ENCODE measurements at places on chromosomes 5 and 9.

DNA sequence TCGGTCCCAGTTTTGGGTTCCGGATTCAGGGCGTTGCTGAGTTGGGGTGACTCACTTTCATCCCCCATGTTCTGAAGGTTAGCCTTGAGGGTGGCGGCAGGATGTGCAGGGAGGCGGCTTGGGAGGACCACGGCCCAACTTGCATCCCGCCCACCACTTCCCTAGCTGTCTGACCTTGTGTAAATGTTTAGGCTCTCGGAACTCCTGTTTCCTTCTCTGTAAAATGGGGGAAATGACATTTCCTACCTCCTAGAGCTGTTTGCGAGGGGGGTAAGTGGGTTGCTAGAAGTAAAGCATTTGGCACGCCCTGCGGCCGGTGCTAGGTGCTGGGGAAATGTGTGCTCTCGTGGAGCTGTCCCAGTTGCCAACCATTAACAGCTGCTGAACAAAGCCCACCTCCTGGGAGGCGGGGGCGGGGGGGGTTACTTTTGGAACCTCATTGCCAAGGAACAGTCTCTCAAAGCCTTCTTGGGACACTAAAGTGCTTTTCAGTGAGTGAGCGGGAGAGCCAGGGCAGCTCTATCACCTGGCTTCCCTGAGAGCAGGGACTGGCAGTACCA is 27.5 kb downstream of the PTGES2 start:
- DNase-seq = no peak

GRCh38 chr9:94002316-94003140 is 47.4 kb upstream of the BARX1 start:
- DNase-seq = peak; percentile 89

DNA sequence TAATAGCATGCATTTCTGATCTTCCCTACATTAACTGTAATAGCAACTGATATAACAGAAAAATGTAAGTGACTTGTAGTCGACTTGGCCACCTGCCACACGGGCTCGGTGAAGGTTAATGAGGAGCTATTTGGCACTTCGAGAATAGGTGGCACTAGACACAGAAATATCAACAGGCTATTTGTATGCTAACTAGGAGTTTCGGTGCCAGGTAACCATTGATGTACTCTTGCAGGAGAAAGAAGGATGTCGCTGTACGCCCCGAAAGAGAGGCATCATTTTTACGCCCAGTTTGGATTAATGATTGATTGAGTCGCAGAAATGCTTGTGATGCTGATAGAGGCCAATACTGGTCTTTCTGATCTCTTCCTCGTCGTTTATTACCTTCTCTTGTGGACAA is 516 bp upstream of the DMRT2 start:
- peak; percentile 21 for DNase-seq

DNA sequence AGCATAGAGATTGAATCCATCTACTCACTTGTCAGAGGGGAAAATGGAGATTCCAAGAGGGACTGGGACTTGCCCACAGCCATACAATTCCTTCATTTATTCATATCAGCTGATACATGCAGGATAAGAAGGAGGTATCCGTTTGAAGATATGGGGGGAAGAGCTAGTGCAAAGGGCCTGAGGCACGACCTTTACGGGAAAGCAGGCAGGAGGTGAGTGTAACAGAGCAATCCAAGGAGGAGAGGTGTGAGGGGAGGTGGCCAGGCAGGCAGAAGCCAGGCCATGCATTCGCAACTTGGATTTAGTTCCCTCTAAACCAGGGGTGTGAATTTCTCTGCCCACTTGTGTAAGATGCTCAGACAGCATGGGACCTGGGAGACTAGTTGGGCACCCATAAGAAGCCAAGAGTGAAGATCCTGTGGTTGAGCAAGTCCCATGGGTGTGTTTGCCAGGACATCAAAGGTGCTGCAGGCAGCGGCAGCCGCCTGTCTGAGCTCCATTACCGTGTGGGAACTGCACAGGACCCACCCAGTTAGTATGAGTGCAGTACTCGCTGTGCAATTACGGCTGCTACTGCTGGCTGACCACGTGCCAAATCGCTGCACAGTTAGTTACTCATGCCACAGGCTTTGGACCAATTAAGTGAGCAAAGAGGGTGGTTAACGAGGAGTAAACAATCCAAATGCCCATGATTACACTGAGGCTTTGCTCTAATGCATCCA is 31.4 kb upstream of the FAT2 start:
- peak; percentile 57 for DNase-seq

DNA sequence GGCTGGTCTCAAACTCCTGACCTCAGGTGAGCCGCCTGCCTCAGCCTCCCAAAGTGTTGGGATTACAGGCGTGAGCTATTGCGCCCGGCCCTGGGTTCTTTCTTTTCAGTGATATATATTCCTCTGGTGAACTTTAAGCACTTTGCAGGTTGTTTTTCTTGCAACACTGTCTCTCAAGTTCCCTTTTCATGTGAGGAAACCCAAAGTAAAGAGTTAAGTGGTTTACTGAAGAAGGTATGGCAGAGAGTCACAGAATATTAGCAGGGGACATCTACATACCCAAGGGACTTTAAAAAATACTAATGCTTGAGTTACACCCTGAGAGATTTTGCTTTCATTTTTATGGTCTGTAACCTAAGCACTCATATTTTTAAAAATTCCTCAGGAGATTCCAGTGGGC is 6.7 kb upstream of the GAPT start:
- DNase-seq = no peak

GRCh38 chr5:15524712-15525111 is 24.7 kb downstream of the FBXL7 start:
- DNase-seq = no peak

DNA sequence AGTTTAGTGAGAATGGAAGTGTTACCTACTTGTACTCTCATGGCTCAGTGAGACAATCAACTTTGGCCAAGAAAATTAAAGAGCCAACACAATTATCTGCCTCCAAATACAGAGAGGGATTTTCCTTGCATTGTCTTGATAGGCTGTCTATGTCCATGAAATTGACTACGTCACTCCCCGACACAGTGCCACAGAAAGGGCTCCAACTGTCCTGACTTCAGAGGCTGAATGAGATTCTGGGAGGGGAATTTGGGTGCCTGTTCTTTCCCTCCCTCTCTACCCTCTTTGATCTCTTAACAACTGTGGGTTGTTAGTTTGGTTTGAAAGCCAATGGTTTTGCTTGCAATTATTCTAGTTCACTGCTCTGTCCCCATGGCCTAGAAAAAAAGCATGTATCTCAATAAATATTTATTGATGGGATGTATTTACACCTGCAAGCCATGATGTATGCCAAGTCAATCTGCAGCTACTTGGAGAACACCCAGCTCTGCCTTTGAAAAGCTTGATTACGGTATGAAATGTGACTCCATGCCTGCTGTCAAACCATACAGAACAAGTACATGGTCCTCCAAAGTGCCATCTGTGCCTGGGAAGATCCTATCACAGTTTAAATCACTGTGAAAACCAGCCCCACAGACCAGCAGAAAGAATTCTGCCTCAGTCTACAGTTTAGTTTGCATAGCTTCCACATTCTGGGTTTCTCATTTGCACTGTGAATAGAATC is 37.3 kb downstream of the CAPSL start:
- DNase-seq = no peak

- no peak for DNase-seq
Observed at GRCh38 chr5:42759456-42759855, 2.8 kb downstream of the CCDC152 start.

DNA sequence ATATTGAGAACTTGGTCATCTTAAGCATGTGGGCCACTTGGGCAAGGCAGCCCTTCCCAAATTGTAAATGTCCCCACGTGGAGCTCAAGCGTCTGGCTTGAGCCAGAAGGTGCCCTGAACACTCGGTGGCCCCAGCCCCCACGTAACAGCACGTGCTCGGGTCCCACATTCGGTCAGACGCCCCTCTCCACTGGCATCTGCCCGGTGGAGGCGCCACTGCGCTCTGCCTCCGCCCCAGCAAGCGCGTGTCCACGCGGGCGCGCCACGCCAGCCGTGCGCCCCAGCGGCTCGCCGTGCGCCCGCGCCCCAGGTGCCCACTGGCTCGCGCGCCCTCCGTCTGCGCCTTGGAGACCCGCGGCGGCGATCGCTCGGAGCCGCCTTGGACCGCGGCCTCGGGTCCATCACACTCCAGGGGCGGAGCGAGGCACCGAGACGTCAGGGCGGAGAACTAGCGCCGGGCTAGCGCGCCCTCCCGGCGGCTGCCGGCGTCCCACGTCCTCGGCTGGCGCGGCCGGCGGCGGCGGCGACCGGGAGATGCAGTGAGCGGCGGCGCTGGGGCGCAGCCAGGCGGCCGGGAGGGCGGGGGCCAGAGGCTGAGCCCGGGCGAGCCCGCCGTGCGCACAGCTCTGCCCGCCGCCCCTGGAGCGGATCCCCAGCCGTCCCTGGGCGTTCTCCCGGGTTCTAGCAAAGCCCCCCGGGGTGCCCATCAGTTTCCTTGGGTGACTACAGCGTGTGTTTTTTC is at the start of gene PALM2AKAP2:
PALM2AKAP2 (plus strand) TSS at position 488 of the 742 bp plus-strand sequence. CDS start 291 bp downstream, outside the sequence.
- DNase-seq = no peak

- DNase-seq = no peak
Observed at GRCh38 chr5:5330728-5331452, 91.6 kb upstream of the ICE1 start.

DNA sequence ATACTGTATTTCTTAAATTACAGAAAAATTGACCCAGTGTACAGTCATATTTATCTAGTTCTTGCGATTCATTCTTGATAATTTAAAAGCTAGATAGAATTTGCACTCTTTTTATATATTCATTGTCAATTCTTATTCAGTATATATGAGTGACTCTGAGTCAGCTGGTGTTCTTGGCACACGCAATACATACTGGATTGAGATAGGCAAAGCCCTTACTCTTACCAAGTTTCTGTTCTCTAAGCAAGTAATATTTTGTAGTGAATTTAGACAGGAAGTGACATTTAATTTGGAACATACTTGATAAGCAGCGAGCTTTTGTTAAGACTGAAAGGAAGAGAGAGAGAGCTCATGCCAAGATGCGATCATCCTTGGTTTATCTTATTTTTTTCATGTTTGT is 57.7 kb downstream of the GPBP1 start:
- DNase-seq = no peak

DNA sequence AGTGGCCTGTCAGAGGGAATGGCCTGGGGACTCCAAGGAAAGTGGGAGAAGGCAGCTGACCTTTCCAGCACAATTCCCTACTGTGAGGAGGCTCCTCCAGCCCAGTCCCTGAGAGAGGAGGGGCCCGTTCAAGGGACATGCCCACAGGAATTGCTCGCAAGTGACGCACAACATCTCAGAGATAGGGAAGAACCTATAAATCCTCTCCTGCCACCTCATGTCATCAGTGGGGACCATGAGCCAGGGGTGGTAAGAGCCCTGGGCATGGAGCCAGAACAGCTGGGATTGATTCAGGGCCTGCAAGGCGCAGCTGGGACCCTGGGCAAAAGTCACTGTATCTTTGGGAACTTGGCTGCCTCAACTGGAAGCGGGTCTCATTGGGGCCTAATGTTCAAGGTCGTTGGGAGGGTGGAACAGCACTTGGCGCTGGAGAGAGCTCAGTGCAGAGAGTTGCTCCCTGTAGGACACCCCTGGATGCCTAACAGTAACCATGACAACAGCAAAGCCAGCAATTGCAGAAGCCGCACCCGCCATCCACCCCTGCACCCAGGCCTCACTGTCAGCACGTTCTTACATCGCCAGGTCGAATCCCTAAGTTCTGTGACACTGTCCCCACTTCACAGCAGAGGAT is 41.3 kb upstream of the ORM1 start:
- no peak for DNase-seq

DNA sequence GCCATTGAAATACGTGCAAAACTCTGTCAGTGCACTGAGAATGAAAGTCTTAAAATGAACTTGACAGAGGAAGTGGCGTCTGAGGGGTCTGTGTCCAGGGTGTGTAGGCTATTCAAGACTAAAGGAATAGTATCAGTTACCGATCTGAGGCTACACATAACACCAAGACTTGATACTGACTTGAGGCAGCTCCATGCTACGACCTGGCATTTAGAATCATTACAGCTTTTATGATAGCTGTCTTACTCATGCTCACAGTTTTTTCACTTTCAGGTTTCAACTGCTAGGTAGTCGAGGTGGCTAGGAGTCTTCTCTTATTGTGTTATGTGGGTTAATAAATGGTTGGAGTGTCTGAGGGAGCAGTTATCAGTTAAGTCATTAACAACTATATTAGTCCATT is 92.8 kb upstream of the SLCO6A1 start:
- DNase-seq = no peak

DNA sequence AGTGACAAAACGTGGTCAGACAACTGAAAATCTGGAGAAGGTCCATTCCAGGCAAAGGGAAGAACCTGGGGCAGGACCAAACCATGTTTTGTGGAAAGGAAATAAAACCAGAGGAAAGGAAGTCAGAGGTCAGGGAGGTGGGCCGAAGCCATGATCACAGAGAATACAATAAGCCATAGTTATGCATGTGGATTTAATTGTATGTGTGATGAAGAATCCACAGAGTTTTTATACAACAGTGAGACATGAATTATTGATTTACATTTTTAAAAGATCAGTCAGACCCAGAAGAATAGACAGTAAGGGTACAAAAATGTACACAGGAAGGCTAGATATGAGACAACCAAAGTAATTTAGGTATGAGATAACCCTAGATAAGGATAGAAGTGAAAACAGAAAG is 20.8 kb downstream of the TTC33 start:
- DNase-seq = no peak

- no peak for DNase-seq
Observed at GRCh38 chr9:72300873-72301272, 64.1 kb downstream of the ZFAND5 start.

DNA sequence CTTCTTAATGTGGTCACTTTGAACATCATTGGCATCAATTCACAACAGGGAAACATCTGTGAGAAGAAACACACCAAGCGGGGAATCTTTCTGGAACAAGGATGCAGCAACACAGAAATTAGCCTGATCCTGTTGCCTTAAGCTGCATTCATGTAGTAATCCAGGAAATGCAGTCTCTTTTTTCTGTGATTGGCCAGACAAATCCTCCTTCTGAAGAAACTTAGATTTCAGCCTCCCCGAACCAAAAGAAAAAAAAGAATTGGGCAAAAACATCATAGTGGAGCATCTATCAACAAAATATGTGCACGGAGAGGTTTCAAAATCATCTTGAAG is 7.2 kb upstream of the XPA start:
- DNase-seq = no peak
